Chondrocyte (in vitro differentiated cells): ENCODE measurements at places on chromosomes 4 and X. TPM values are rescaled to one million over a fixed set of nuclear protein-coding genes. Genes with fewer than 3 reads are reported as not detected.

GRCh38 chr4:133594390-133595207 lies 445.5 kb downstream of the PCDH10 start:
- DNase-seq, result no peak

FMR1NB gene
- not detected in 3 replicates for total RNA-seq

SFRP2 gene
- 120 to 233 TPM (median 130 TPM) in 3 replicates for total RNA-seq

GRCh38 chrX:17082831-17083230 lies 136.4 kb downstream of the REPS2 start:
- no peak for DNase-seq

- DNase-seq, result no peak
These were observed 10.3 kb upstream of the CLNK start for GRCh38 chr4:10694828-10695209.

DNA sequence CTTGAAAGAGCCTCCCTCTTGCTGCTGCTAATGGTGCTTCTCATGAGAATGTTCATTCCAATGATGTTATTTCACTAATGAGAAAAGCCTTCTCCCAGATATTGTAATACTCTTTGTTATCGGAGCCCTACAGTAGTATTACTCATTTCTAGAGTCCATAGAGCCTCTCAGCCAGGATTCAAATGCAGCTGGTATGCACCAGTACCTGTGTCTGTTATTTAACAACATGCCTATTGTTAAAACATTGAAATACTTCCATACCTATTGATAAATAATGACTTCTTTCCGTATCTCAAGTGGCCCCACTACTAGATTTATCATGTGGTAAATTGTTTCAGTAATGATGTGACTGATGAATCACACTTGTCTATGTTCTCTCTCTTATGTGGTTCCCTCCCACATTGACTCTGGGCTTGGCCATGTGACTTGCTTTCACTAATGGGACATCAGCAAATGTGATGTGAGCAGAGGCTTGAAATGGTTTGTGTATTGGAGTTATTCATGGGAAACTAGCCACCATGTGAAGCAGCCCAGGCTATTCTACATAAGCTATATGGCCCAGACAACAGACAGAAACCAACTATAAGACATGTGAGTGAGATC lies 207.6 kb downstream of the THOC2 start:
- no peak for DNase-seq
